ENCODE measurements at places on chromosomes 16 and 17.

DNA sequence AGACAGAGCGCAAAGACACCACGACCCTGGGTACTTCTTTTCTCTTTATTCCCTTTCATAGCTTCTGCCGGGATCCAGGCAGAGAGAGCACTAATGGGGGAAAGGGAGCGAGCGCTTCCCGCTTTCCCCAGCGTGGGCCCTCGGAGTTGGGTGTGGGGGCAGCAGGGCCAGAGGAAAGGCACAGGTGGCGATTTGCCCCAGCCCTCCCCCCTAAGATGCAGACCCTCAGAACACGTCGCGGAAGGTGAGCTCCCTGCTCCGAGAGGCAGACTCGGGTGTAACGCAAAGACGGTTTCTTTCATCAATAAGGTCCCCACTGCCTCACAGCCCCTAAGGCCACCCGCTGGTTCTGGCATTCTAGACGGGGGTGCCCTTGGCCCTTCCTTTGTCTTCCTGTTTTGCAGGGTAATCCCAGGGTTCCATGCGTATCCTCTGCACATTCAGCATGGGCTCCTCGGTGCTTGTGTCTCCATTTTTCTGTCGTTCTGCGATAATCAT lies 570 bp upstream of the NME3 start:
- DNase-seq, result no peak

DNA sequence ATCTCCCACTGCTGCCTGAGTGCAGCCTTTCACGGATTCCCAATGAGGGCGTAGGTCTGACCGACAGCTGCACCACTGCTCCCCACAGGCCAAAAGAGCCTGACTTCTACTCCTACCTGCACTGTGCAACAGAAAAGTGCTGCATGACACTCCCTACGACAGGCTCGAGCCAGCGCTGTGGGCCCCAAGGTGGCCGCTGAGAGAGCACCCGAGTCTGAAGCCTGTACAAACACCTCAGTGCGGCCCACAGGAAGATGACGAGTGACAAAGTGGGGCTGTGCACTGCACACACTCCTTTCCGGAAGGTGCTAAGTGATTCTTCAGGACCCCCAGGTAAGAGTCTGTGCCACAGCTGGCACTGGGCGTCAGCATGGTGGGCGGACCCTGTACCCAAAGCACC lies 41.2 kb downstream of the FANCA start:
- no peak for DNase-seq

GRCh38 chr17:51263006-51263405 lies 2.7 kb downstream of the UTP18 start:
- DNase-seq, result no peak

- no peak for DNase-seq
Observed at GRCh38 chr16:19704321-19705145, 13.5 kb downstream of the KNOP1 start.

DNA sequence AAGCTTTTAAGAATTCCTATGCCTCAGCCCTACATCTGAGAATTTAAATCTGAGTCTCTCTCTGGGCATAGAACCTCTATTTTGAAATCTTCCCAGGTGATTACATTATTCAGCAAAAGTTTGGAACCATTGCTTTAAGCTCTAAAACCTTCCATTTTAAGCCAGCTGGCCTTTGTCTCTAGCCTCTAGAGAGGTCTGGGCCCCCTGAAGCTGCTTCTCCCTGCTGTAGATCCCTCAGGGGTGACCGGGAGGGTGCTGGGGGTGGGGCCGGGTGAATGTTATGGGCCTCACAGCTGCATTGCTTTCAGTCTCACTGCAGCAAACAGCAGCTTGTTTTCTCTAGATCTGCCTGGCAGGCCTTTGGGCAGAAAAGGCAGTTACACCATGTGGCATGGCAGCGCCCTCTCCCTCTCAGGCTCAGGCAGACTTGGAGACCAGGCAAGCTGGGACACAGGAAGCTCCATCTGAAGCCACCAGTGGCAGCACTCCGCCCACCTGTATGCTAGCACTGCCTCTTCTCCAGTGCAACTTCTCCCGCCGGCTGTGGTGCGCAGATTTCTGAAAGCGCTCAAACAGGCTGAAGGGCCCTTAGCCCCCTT lies 66.3 kb downstream of the MPRIP start:
- DNase-seq, result no peak

DNA sequence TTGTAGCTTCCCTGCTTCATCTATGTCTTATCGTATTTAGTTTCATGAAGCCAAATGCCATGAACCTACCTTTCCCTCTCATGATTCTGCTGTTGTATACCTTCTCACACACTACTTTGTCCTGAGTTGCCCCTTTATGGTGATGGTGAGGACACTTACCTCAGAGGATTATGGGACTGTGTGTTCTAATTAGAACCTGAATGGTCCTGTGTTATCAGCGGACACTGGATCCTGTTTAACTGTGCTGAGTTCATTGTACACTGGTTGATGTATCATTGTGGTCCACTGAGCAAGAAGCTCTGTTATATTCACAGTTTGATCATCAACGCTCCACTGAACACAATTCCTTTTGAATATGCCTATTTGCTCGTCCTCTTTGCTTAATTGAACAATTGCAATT lies 343.0 kb downstream of the RBFOX1 start:
- no peak for DNase-seq

GRCh38 chr17:19978209-19978802 lies 678 bp upstream of the AKAP10 start:
- no peak for DNase-seq

DNA sequence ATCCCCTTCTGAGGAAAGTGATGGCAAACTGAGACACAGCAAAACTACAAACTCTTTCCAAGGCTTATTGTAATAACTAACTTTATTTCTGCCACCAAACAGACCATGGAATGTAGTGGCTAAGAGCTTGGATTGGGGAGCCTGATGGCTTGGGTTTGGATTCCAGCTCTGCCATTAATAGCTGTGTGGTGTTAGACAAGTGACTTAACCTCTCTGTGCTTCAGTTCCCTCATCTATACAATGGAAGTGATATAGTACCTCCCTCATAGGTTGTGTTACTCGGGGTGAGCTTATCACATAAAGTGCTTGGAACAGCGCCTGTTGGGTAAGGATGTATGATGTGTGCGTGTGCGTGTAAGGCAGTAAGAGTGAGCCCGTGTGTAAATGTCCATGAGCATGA lies 5.9 kb upstream of the RNF112 start:
- no peak for DNase-seq

DNA sequence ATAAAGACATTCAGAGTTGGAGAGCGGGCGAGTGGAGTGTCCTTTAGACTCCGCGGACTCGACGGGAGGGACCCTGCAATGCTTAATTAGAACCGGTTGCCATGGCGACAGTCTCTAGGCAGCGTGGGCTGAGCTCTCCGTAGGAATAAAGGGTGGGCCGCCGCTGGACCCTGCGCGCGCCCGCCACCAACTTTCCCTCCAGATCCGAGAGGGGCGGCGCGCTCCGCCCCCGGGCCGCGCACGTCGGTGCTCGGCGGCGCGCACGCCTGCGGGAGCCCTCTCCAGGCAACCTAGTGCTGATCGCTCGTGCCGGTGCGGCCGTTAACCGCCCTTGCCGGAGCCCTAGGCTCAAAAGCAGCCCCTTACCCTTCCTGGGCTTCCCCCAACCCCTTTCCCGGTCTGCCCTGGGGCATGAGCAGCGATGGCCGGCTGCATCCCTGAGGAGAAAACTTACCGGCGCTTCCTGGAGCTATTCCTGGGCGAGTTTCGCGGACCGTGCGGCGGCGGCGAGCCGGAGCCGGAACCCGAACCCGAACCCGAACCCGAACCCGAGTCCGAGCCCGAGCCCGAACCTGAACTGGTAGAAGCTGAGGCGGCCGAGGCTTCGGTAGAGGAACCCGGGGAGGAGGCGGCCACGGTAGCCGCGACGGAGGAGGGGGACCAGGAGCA lies at the start of gene PPM1E:
Gene PPM1E, plus strand, starts transcription at position 278 of the 669 bp plus-strand sequence.
- no peak for DNase-seq

DNA sequence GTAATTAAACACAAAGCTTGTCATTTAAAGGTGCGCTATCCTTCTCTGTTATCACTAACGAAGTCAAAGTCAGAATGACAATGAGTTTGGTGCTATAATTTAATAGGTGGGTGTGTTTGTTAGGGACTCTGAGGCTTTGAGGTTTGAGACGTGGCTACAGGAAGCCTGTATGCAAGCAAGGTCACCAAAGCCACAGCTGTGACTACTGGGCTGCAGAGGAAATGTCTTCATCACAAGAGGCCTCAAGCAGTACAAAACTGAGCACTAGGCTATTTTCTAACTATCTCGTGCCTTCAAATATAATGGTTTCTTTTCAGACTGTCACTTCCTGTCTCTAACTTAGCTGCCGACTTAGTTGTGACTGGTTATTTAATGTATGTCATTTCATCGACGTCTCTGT lies 141.2 kb downstream of the AATF start:
- DNase-seq, result no peak

DNA sequence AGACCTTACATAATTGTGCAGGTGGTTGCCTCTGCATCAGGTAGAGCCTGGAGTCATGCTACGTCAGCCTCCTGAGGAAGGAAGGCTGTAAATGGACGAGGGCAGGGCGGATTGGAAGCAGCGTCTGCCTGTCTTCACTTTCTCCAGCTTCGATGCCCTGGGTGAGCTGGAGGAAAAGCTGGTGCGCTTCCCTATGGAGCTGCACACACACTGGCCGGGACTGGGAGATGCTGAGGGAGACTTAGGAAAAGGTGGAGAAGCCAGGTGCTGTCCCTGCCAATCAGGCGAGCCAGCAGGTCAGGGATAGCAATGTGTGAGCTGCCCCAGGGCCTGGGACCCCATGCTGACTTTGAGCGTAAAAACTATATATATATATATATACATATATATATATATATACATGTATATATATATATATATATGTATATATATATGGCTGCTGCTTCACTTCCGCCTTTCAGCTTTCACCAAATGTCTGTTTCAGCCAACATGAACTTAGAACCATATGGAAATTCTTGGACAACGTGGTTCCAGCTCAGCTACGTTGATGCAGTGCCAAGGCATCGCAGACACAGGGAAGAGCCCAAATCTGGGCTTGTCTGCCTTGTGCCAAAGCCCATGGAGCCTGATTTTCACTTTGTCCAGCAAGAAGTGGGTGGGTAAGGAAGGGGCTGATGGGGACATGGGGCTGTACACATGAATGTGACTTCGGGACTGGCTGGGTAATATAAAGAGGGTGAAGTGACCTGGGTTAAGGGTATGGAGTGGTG lies 71.5 kb upstream of the NKD1 start:
- no peak for DNase-seq

DNA sequence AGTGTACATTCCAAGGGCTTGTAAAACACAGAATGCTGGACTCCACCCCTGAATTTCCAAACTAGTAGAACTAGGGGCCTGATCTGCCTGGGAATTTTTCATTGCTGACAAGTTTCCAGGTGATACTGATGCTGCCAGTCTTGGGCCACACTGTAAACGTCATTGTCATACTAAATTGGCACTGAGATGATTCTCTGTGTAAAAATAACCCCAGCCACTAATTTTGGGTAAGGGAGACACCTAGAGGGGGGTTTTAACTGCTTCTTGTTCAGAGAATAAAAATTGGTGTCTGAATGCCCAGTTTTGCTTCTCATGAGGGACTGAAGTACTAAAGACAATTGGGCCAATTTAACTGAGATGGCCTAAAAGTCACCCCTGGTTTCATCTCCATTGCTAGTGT lies 5.0 kb upstream of the CDH13 start:
- DNase-seq, result no peak

DNA sequence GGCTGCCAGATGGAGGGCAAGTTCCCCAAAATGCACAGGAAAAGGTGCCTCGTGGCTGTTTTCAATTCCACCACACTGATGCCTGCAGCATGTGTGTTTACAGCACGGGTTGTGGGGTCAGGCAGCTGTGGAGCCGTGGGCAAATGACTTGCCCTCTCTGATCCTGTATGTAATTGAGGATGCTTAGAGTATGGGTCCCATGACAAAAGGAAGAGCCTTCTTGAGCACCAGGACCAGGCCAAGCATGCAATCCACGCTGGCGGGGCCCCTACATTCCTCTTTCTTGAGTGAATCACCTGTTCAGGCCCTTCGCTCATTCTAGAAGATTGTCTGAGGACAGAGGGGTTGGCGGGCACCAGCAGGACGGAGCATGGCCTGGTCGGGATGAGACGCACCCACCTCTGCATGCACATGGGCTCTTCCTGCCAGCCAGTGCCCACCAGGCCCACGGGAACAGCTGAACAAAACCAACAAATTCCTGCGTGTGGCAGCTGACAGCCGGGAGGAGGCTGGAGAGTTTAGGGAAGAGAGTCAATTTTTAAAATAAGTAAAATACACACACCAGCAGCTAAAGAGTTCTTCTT lies 1.4 kb upstream of the CTRB2 start:
- DNase-seq, result no peak

GRCh38 chr17:30964876-30965275 lies 6.0 kb upstream of the RNF135 start:
- DNase-seq, result no peak

Measured in cerebellar nuclear complex (tissue), 1 donor.